Endodermal cell (in vitro differentiated cells): ENCODE measurements at places on chromosomes 13 and 19. TPM values are rescaled to one million over a fixed set of nuclear protein-coding genes. Genes with fewer than 3 reads are reported as not detected.

GRCh38 chr19:19606021-19606420, 12.5 kb downstream of the PBX4 start:
- DNase-seq = no peak
- no peaks in the 10 kb centered on the region for H3K36me3 ChIP-seq
- H3K27me3 ChIP-seq = no peaks in the 10 kb centered on the region
- no peaks in the 10 kb centered on the region for H3K4me1 ChIP-seq
- H3K4me3 ChIP-seq = no peak overlapping the region

GRCh38 chr13:35787937-35788336, 311.4 kb upstream of the MAB21L1 start:
- no peaks in the 10 kb centered on the region for H3K4me1 ChIP-seq
- H3K27me3 ChIP-seq = no peaks in the 10 kb centered on the region
- DNase-seq = no peak
- H3K4me3 ChIP-seq = no peak overlapping the region
- no peak overlapping the region for H3K27ac ChIP-seq
- H3K36me3 ChIP-seq = no peaks in the 10 kb centered on the region

GRCh38 chr19:1401138-1401888, at the start of gene GAMT:
GAMT (minus strand) TSS chr19:1401542; CDS start chr19:1401476, 66 bp downstream.
- no peaks in the 10 kb centered on the region for H3K4me1 ChIP-seq
- H3K36me3 ChIP-seq = no peaks in the 10 kb centered on the region
- H3K27me3 ChIP-seq = no peaks in the 10 kb centered on the region
- peak; percentile 77 for DNase-seq
- no peak within 1 kb of the TSS for H3K27ac ChIP-seq
- H3K4me3 ChIP-seq = peak within 1 kb of the TSS; percentile 78

DNA sequence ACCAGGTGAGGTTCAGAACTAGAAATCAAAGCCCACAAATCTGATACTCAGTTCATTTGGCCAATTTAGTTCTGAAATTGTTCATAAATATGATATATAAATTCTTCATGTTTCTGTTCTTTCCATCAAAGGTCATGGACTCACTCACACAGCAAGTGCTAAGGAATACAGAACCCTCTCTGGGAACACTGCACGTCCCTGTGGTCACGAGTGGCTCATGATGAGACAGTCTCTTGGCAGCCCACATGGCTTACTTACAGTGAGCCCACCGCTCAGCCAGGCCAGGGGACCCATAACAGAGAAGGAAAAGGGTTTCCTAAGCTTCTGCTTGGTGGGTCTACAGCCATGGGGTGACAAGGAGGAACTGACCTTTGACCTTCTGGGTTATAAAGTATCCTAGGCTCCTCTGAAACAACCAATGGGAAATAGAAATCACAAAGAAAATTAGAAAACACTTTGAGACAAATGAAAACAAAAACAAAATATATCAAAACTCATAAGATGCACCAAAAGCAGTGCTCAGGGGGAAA, 67.4 kb downstream of the CDADC1 start:
- H3K27me3 ChIP-seq = no peaks in the 10 kb centered on the region
- H3K4me3 ChIP-seq = no peak overlapping the region
- no peak for DNase-seq
- no peaks in the 10 kb centered on the region for H3K36me3 ChIP-seq
- H3K27ac ChIP-seq = no peak overlapping the region

DNA sequence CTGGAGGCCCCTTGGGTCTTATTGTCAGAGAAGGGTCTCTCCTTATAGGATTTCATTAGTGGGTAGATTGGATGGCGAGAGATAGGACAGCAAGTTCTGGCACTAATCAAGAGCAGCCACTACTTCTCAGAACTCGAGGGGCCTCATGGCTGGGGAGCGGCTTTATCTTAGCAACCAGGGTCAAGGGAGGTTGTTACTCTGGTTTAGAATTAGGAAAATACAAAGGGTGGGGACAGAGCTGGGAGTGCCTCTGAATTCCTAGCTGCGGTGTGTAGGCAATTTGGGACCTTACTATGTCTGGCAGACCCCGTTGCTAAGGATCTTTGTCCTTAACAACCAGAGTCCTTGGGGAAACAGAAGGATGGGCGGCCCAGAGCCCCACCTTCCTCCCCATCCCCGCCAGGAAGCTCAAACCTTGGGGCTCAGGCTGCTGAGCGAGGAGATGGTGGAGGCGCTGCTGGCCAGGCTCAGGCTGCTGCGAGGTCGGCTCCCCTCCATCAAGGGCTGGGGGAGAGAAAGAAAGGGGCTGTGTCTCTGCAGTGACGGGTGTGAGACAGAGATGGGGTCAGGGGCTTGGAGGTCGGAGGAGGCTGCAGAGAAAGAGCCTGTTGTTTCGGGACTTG, 1.2 kb downstream of the PLEKHA4 start:
- no peaks in the 10 kb centered on the region for H3K36me3 ChIP-seq
- H3K4me3 ChIP-seq = no peak overlapping the region
- H3K27me3 ChIP-seq = no peaks in the 10 kb centered on the region
- no peak for DNase-seq

GRCh38 chr19:51391073-51391611, 751 bp upstream of the C19orf84 start:
- H3K27ac ChIP-seq = no peak overlapping the region
- H3K27me3 ChIP-seq = no peaks in the 10 kb centered on the region
- no peaks in the 10 kb centered on the region for H3K36me3 ChIP-seq
- peaks cover 2% of the 10 kb centered on the region for H3K4me1 ChIP-seq

DNA sequence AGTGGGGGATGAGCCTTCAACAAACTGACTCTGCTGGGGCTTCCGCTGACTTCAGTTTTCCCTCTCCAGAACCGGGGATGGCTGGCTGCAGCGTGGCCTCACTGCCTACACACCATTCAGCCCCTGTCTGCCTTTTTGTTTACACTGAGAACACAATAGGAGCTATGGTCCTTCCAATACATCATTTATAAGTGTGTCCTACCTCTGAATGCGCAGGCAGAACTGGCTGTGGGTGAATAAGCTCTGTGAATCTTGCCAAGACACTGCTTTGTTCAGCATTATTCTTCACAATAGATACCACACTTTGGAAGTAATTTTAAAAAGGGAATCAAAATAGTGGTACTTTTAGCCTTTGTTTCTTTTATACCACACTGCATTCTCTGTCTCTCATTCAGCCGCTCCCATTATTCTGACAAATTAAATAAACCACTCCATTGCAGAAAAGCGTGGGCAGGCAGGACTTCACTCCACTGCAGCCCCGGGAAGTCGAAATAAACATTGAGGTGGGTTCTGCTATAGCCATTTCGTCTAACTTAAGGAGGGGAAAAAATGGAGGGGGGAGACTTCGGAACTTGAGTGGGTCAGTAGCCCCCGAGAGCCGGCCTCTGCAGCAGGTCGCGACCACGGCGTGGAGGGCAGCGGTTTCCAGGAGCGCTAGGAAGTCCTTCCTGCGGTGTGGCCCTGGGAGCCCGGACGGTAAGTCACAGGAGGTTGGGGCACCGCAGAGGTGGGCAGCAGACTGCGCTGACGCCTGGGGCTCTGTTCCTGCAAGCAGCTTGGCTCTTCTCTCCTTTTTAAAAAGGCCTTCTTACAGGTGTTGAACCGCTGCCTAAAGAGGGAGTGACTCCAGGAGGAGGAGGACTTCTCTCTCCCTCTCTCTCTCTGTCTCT, 94.8 kb upstream of the SOX1 start:
- peaks cover 22% of the 10 kb centered on the region for H3K27me3 ChIP-seq
- H3K4me3 ChIP-seq = no peak overlapping the region
- H3K27ac ChIP-seq = peak overlapping the region; percentile 27
- H3K4me1 ChIP-seq = no peaks in the 10 kb centered on the region
- H3K36me3 ChIP-seq = no peaks in the 10 kb centered on the region

GRCh38 chr19:4533334-4533733, 1.7 kb downstream of the PLIN5 start:
- DNase-seq = no peak
- H3K27ac ChIP-seq = no peak overlapping the region
- no peaks in the 10 kb centered on the region for H3K4me1 ChIP-seq
- H3K36me3 ChIP-seq = no peaks in the 10 kb centered on the region

- peaks cover 24% of the 10 kb centered on the region for H3K27me3 ChIP-seq
- H3K4me1 ChIP-seq = no peaks in the 10 kb centered on the region
- no peak overlapping the region for H3K27ac ChIP-seq
- no peak overlapping the region for H3K4me3 ChIP-seq
- peak; percentile 20 for DNase-seq
Observed at GRCh38 chr13:20140487-20140886, 20.4 kb downstream of the GJA3 start.

DNA sequence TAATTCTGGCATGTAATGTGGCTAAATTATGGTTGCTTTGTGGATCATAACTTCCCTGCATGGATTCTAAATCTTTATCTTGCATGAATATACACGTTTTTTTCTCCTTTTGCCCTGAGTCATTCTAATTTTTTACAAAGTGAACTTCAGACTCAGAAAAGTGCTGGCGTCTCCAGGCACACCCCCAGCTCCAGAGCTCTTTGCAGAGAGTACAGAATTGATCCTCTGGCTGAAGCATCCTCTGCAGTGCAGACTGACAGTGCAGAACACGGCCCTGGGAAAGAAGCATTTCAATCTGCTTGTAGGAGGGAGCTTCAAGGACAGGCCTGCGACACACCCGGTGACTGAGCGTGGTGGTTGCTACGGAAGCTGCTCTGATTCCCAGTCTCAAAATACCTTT, 228.1 kb downstream of the FGF9 start:
- H3K27me3 ChIP-seq = no peaks in the 10 kb centered on the region
- no peak overlapping the region for H3K27ac ChIP-seq
- no peak overlapping the region for H3K4me3 ChIP-seq
- DNase-seq = no peak
- no peaks in the 10 kb centered on the region for H3K4me1 ChIP-seq

GRCh38 chr19:30046522-30046921, 104.5 kb downstream of the URI1 start:
- H3K4me3 ChIP-seq = no peak overlapping the region
- no peaks in the 10 kb centered on the region for H3K36me3 ChIP-seq

GRCh38 chr13:111171629-111172028, 56.5 kb downstream of the ARHGEF7 start:
- no peaks in the 10 kb centered on the region for H3K4me1 ChIP-seq
- H3K36me3 ChIP-seq = peaks cover 39% of the 10 kb centered on the region
- no peak for DNase-seq
- H3K4me3 ChIP-seq = no peak overlapping the region

GRCh38 chr13:34025746-34026145, 207.8 kb downstream of the RFC3 start:
- H3K4me1 ChIP-seq = no peaks in the 10 kb centered on the region
- no peaks in the 10 kb centered on the region for H3K36me3 ChIP-seq
- H3K27ac ChIP-seq = no peak overlapping the region
- H3K27me3 ChIP-seq = no peaks in the 10 kb centered on the region
- no peak overlapping the region for H3K4me3 ChIP-seq
- no peak for DNase-seq

GRCh38 chr13:32674503-32674902, 88.3 kb downstream of the PDS5B start:
- peaks cover 59% of the 10 kb centered on the region for H3K36me3 ChIP-seq
- no peak overlapping the region for H3K27ac ChIP-seq
- no peaks in the 10 kb centered on the region for H3K4me1 ChIP-seq
- no peak overlapping the region for H3K4me3 ChIP-seq
- H3K27me3 ChIP-seq = no peaks in the 10 kb centered on the region
- DNase-seq = no peak

- H3K27ac ChIP-seq = no peak overlapping the region
- H3K27me3 ChIP-seq = no peaks in the 10 kb centered on the region
- H3K4me1 ChIP-seq = peaks cover 14% of the 10 kb centered on the region
Observed at GRCh38 chr13:110571896-110572777, 10.6 kb upstream of the RAB20 start.

GRCh38 chr13:43776501-43777079, 10.2 kb downstream of the ENOX1 start:
- no peaks in the 10 kb centered on the region for H3K36me3 ChIP-seq
- peaks cover 16% of the 10 kb centered on the region for H3K27me3 ChIP-seq
- no peaks in the 10 kb centered on the region for H3K4me1 ChIP-seq
- H3K4me3 ChIP-seq = no peak overlapping the region
- DNase-seq = no peak

- no peak for DNase-seq
- peaks cover 17% of the 10 kb centered on the region for H3K36me3 ChIP-seq
- H3K27me3 ChIP-seq = no peaks in the 10 kb centered on the region
- H3K27ac ChIP-seq = no peak overlapping the region
- H3K4me3 ChIP-seq = no peak overlapping the region
Observed at GRCh38 chr19:1914826-1915341, 9.7 kb downstream of the ADAT3 start.

The SMIM24 gene
- 0.52 TPM in 1 of 2 replicates, not detected in the other for total RNA-seq

The TINCR gene
- 0.53 and 0.93 TPM in 2 replicates for total RNA-seq

The CBY2 gene
- total RNA-seq = not detected in 3 replicates

The ZGLP1 gene
- total RNA-seq = 7.7 and 7.8 TPM in 2 replicates

The OR7A5 gene
- total RNA-seq = not detected in 2 replicates

The ZNF567 gene
- 14.3 TPM in 2 replicates for total RNA-seq

The PCDH9 gene
- 0.95 to 1.5 TPM (median 1.0 TPM) in 3 replicates for total RNA-seq

The PTPRS gene
- total RNA-seq = 213 to 240 TPM (median 226 TPM) in 3 replicates

The ZNF112 gene
- 3.5 to 5.0 TPM (median 4.1 TPM) in 3 replicates for total RNA-seq
